ENCODE measurements at places on chromosomes 12 and 14.

DNA sequence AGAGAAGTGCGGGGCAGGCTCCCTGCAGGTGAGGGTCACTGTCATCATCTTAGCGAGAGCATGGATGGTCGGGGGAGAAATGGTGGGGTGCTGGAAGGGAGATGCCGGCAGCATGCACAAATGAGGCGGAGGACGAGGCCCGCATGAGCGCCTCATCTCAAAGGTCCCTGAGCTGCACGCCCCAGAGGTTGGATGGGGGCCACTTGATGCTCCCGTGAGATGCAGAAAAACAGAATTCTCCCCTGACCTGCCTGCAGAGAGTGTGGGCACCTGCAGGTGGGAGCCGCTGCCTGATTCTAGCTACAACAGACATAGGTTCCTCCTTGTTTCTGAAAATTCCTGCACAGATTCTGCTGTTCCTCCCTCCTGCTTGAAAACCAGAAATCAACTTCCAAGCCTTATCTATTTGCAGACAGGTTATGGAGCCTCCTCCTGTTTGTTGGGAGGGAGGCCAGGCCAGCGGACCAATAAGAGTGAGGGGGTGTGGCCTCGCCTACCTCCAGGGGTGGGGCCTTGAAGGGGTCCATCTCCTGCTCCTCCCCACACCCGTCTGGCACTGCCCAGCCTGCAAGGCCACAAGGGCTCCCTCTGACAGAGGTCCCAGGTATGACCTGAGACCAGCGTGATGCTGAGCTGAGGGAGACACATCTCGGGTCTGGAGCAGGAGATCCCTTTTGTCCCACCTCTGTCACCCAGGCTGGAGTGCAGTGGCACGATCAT lies 67.2 kb downstream of the KDM2B start:
- no peak for DNase-seq

GRCh38 chr12:107361970-107362369 lies 268.6 kb upstream of the CRY1 start:
- DNase-seq: no peak

DNA sequence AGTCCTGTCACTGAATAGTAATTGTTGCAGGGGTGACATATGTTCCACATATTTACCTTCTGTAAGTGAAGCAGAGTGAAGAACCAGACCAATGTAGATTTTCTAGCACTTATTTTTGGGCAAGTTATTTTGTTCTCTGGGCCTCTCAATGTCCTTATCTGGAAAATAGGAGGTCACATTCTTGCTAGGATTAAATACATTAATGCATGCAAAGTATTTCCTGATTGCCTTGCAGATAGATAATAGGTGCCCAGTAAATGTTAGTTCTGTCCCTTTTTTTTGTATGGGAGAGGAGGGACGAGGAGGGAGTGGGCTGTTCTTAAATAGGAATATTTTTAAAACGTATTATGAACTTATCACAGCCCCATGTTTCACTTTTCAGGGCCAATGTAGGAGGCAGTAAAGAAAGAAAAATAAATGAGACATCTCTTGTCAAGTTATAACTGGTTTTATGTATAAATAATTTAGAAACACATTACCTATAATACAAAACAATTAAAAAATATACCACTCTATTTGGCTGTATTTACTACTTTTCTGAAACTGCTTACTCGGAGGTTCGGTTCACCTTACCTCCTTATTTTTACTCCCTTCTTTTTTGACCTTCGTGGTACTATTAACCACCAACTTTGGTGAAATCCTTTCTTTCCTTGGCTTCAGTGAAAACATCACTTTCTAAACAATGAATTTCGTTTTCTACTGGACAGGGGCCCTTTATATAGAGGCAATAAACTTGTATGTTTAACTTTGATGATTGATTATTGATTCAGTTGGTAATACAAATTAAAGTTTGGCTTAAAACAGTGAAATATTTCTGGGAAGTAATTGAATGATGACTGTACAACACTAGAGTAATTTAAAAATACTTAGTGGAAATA lies 41.9 kb downstream of the DIP2B start:
- no peak for DNase-seq

GRCh38 chr12:26976687-26977086 lies 37.5 kb downstream of the TM7SF3 start:
- no peak for DNase-seq

- no peak for DNase-seq
Measured at GRCh38 chr12:30939234-30939633, 12.7 kb downstream of the TSPAN11 start.

- no peak for DNase-seq
Measured at GRCh38 chr14:36738269-36738668, 76.6 kb downstream of the PAX9 start.

GRCh38 chr12:45768194-45768593 lies 38.7 kb downstream of the ARID2 start:
- no peak for DNase-seq

GRCh38 chr12:100824476-100824875 lies 29.9 kb downstream of the ANO4 start:
- DNase-seq: no peak

DNA sequence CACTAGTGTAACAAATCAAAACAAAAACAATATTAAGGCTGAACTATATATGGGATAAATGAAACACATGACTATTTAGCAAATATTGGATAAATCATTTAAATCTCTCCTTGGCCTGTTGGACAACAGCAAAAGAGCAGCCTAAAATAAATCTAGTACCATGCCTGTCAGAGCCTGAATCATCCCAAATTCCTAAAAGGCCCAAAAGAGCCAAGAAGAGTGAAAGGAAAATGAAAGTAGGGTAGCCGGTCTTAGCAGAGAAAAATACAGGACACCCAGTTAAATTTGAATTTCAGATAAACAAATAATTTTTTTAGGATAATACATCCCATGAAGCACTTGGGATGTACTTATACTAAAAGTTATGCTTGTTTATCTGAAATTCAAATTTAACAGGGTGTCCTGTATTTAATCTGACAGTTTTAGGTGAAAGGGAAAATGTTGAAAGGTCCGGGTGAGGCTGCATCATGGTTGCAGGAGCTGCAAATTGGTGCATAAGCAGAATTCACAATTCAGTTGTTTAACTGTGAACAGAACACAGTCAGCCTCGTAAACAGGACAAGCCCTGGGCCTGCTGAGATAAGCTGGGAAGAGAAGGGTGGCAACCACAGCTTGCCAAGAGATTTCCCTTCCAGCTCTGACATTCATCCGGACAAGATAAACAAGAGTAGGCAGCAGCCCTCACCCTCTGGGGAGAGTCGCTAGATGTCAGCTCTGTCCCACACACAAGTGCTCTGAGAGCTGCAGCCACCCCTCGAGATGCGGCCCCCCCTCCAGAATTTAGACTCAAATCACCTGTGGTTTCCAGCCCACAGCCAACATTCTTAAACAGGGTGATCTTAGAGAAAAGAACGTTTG lies 30.3 kb downstream of the DMAC2L start:
- DNase-seq: no peak

GRCh38 chr12:92540782-92541423 lies 161.9 kb upstream of the PLEKHG7 start:
- DNase-seq: no peak

- DNase-seq: no peak
Measured at GRCh38 chr12:124279315-124279714, 15.6 kb upstream of the RFLNA start.

DNA sequence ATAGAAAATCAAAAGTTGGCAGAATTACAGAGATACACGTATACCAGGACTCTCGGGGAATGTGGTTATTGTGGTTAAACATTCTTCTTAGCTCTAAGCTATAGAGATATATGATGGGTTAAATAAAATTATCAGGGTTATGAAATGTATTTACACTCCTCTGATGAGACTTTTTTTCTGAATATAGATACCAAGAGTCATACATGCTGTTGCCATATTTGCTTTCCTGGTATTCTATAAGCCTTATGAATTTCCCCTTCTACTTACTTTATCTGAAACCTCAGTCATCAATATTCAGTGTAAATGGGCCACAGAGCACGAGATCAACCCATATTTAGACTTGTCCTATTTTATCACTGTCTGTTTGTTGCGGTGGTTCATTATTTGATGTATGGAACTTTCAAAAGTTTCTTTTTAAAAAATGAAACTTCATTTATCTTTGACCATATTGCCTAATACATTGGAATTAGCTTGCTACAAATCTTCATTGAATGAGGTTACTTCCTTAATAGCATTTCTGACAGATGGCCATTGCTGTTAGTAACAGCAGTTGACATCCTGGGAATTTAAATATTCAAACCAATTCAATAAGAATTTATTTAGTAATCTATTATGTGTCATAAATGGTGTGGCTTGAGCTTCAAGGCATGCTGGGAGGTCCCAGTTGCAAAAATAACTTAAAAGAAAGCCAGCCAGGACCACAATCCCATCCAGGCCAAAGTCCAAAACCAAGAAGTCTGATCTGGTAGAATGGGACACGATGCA lies 393.5 kb downstream of the PCNX1 start:
- DNase-seq: no peak
